T-helper 9 cell (primary cell): ENCODE measurements at places on chromosomes 2 and 18.

GRCh38 chr18:63890950-63891304 lies 3.4 kb downstream of the SERPINB2 start:
- DNase-seq: no peak

GRCh38 chr2:122251158-122251557 lies 495.7 kb downstream of the TSN start:
- DNase-seq: no peak

DNA sequence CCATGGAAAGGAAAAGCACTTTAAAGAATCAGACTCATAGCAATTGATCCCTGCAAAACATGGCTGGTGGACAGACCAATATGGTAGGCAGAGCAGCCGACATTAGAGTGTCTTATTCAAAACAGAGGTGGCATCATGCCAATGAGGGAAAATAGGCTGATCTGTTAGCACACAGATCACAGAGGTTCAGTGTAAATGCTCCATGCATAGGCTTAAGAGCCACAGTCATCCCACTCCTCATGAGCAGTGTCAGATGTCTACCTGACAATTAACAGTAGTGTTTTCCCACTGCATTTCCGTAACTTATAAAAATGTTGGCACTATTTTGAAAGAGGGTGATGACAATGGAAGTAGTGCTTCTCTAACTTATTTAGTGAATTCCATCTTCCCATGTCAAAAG lies 86.7 kb downstream of the SPATS2L start:
- DNase-seq: no peak

DNA sequence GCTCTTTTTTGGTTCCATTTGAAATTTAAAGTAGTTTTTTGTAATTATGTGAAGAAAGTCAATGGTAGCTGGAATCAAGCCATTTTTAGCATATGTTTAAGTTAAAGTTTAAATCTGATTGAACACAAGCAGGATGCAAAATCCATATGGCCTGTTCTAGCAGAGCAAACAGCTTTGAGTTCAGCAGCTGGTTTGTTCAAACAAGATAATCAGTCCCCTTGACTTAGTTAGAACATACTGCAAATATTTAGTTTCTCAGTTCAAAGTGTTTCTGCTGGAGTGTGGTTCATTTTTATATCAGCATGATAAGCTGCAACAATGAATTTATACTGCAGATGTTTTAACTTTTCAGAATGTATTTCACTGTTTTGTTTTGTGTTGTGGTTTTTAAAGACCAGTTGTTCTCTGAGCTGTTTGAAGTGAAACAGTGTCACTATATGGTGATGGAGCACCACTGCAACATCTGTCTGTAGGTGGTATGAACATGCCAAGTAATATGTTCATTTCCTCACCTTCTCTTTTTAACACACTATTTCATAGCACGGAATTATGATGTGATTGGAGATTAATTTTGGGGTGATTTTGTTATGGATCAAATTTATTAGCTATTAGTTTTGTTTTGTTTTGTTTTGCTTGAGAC lies 125.3 kb downstream of the COL4A4 start:
- DNase-seq: no peak

DNA sequence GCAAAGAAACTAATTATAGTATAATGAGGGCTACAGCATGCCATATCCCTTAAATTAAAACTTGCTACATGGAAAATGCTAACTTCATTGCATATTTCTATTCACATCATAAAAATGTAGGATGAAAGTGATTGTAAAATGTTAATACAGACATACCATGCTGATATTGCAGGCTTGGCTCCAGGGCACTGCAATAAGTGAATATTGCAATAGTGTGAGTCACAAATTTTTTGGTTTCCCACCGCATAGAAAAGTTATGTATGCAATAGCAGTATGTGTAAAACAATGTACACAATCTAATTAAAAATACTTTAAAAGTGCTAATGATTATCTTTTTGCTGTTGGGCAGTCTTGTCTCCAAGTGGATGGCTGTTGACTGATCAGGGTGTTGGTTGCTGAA lies 162.1 kb downstream of the CD8B2 start:
- no peak for DNase-seq

- DNase-seq: no peak
Measured at GRCh38 chr2:82344670-82345069, 2040.1 kb upstream of the LRRTM1 start.

- no peak for DNase-seq
Measured at GRCh38 chr2:113216891-113217454, 43.2 kb downstream of the PSD4 start.

DNA sequence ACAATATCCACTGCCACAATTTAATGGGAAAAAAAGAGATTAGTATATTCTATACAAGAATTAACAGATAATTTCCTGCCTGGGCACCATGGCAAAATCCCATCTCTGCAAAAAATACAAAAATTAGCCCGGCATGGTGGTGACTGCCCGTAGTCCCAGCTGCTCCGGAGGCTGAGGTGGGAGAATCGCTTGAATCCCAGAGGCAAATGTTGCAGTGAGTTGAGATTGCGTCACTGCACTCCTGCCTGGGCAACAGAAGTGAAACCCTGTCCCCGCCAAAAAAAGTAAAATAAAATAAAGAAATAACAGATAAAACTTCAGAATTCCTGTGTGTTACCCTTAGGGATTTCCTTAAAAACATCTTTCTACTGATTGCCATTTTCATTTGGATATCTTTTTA lies 1194.8 kb upstream of the PIK3C3 start:
- no peak for DNase-seq

- DNase-seq: no peak
Measured at GRCh38 chr2:170024721-170025120, 153.2 kb upstream of the MYO3B start.

DNA sequence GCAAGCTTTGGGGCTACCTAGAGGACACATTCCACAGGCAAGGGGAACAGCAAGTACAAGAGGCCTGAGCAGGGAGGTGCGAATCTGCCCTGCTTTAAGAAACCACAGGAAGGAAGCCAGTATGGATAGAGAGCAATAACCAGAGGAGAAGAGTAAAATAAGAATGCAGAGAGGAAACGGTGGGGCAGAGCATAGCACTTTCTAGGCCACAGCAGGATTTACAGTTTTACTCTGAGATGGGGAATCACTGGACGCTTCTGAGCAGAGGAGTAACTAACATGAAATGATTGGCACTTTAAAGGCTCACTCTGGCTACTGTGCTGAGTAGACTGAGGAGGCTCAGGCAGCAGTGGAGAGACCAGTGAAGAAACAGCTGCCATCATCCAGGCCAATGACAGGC lies 23.8 kb downstream of the AAK1 start:
- DNase-seq: no peak

GRCh38 chr2:240593026-240593702 lies 6.6 kb downstream of the CAPN10 start:
- DNase-seq: no peak

DNA sequence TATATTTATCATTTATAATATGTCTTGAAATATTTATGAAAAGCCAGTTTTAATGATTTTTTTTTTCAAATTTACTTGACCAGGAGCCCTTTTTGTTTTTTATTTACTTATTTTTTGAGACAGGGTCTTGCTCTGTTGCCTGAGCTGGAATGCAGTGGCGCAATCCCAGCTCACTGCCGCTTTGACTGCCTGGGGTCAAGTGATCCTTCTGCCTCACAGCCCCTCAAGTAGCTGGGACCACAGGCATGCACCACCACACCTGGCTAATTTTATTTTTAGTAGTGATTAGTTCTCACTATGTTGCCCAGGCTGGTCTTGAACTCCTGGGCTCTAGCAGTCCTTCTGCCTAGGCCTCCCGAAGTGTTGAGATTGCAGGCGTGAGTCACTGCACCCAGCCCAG lies 5.7 kb downstream of the EPB41L5 start:
- DNase-seq: no peak

- no peak for DNase-seq
Measured at GRCh38 chr2:72109904-72110303, 37.8 kb downstream of the CYP26B1 start.

- no peak for DNase-seq
Measured at GRCh38 chr18:48475635-48476549, 62.9 kb upstream of the CTIF start.

GRCh38 chr2:96698221-96698861 lies 41.5 kb downstream of the LMAN2L start:
- DNase-seq: no peak

DNA sequence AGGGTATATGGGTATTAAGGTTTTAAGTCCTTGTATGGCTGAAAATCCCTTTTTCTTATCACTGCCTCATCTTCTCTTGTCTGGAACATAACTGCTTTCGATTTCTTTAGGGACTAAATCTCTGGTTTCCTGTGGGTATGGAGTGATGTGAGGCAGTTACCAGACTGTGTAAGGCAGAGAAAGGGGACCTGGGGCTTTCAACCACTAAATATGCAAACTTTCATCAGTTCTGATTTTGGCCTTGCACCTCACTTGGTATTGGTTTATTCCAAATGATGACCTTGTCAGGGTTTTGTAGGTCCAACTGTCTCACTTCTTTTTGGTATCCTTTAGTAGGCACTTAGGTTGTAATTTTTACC lies 9.3 kb downstream of the MAP4K4 start:
- no peak for DNase-seq

GRCh38 chr2:57908736-57909161 lies 137.9 kb upstream of the VRK2 start:
- DNase-seq: no peak

DNA sequence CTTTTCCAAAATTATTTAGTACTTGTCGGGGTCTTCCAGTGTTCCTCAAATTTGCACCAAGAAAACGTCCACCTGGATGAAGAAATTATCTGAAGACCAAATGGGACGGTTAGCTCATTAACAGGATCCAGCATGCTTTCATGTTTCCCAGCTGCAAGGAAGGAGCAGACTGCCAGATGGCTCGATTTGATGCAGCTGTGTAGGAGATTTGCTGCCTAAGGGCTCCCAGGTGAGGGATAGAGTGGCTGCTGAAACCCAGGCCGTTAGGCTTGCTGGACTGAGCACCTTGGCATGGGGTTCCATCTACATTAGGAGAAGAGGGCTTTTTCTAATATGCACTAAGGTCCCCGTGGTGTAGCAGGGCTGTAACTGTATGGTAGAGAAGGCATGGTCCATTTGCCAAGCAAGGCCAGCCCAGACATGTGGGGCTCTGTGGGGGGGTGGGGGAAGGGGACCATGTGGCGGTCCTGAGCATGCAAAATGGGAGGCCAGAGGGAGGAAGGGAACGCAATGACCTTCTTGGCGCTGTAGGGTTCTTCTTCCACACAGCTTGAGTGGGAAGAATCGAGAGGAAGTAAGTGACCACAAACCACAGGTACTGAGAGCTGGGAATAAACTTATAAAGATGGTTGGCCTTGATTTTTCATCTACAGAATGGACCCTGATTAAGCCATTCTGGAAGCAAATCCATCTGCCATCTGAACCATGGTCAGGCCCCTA lies 144.0 kb downstream of the TMEM163 start:
- no peak for DNase-seq

- DNase-seq: no peak
Measured at GRCh38 chr2:42834161-42834560, 41.8 kb upstream of the HAAO start.

DNA sequence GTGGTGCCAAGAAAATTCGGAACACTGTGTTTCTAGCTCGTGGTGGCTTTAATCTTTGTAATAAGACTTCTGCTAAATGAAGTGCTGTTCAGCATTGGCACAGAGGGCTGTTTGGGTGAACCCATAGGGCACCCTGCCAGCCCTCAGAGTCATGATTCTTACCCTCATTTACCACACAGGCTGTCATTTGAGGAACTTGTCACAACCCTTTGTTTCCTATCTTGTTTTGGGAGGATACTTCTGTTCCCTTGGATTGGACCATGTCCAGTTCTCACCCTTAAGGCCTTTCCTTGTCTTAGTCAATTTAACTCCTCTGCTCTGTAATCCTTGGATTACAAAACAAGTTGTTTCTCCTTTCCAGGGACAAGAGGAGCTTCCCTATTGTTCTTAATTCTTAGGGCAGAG lies 225.7 kb downstream of the MTX2 start:
- no peak for DNase-seq

DNA sequence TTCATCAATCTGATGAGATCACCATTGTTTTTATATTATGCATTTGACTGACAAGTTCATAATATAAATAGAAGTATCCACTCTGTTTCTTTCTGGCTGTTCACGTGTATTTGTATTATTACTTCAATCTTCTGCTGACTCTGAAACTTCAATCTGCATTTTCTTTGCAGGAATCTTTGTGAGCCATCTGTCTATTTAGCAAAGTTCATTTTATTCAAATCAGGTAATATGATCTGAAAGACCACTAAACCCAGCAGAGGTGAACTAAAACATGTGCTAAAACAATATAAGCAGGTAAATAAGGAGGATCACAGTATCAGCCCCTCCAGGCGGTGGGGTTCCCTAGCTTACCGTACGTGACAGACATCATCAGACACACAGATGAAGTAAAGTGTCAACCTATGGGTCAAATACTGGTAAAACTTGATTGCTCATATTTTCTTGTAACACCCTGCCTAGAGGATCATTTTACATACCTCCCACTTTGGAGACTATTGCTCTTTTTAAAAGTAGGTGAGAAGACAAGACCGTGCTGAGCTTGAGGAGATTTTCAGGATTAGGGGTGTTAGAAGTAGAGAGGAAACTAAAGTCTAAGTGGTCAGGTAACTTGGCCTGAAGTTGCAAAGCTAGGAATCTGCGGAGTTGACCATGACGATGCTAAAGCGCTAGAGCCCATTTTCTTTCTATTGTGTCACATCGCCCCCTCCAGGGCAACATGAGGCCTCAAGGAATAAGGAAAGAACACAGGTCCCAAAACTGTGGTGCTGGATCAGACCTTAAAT lies 9.0 kb downstream of the DTNB start:
- no peak for DNase-seq

GRCh38 chr2:232339121-232340081 lies 39.1 kb upstream of the ALPP start:
- DNase-seq: no peak

GRCh38 chr2:126976721-126977328 lies 78.1 kb downstream of the TEX51 start:
- DNase-seq: no peak

- no peak for DNase-seq
Measured at GRCh38 chr2:166917415-166917814, 29.1 kb downstream of the XIRP2 start.

DNA sequence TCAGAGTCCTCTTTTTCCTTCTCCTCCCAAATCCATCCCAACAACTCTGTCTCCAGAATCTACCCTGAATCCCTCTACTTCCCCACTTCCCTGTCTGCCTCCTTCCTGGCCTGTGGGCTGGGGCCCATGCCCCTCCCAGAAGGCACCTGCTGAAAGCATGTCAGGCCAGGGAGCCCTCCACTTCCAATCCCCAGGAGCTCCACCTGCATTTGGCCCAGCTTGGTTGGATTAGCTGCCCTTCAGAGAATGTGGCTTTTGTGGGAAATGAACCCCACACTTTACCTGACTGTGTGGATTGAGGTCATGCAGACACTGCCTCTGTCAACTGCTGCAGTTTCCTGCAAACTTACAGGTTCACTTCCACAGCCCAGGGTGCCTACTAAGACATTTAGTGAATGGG lies 58.5 kb downstream of the ACOXL start:
- no peak for DNase-seq

DNA sequence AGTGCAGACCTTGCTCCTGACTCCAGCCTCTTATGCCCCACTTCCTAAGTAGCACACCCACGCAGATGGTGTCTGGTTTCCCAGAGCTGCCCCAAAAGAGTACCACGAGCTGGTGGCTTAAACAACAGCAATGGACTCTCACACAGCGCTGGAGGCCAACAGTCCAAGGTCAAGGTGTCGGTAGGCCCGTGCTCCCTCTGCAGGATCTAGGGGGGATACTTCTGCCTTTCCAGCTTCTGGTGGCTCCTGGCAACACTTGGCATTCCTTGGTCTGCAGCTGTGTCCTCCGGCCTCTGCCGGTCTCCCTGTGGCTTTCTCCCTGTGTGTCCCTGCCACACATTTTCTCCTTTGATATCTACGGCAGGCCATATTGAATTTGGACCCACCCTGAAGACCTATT lies 99.0 kb downstream of the TSHZ1 start:
- DNase-seq: no peak

GRCh38 chr2:80209458-80209857 lies 95.1 kb downstream of the LRRTM1 start:
- no peak for DNase-seq
